Muscle of arm (tissue), 14 donors: ENCODE measurements at places on chromosomes 5 and 9. TPM values are rescaled to one million over a fixed set of nuclear protein-coding genes. Genes with fewer than 3 reads are reported as not detected.

DNA sequence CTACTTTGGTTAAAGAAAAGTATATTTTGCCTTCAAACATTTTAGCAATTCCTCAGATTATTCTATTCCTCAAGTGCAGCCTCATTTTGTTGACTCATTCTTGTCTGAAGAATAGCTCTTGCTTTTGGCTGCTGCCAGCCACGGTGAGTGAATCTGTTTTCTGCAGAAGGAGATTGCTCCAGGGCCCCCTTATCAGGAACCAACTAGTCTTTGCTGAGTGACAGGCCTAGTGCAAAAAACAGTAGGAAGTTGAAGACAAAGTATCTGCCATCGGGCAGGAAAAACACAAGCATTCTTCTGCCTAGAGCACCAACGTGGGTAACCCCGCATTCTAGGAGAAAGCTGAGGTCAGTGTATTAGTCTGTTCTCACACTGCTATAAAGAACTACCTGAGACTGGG is 42.3 kb downstream of the ZNF883 start:
- DNase-seq = no peak

- DNase-seq = peak; percentile 65
Observed at GRCh38 chr5:174311531-174312269, 266.2 kb downstream of the NSG2 start.

- no peak for DNase-seq
Observed at GRCh38 chr5:168426007-168426863, 60.0 kb upstream of the RARS1 start.

DNA sequence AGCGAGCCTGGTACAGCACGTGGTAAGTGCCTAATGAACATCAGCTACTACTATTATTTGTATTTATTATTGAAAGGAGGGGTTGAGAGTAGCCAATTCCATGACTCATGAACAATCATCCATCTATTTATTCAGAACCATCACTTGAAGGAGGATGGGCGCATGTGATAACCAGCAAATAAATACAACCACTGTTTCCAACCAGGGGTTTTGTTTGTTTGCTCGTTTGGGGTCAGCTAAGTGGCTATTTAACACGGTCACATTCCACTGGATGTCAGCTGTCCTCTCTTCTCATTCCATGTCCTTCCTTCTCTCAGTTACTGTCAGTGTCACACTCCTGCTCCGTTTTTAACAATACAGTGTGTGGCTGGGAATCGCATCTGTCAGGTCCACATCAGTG is 8.6 kb downstream of the RAPGEF1 start:
- no peak for DNase-seq

DNA sequence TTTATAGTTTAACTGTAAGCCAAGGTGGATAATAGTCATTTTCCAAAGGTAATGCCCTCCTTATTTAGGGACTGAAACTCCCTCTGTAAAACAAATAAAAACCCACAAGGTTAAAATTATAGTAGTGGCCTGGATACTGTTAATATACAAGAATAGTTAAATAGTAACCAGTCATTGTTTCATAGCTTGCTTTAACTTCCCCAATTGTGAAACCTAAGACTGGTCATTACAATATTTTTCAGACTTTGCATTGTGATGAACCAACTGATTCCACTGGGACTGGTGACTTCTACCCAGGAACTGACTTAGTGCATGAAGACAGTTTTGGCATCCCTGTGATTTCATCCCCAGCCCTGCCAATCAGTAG is 162.6 kb downstream of the SMC2 start:
- no peak for DNase-seq

Gene SNAPC4
- polyA plus RNA-seq = 10.2 TPM
